ENCODE measurements at places on chromosomes 7 and 10.

- DNase-seq, result no peak
Observed at GRCh38 chr10:106571192-106571946, 593.1 kb downstream of the SORCS1 start.

DNA sequence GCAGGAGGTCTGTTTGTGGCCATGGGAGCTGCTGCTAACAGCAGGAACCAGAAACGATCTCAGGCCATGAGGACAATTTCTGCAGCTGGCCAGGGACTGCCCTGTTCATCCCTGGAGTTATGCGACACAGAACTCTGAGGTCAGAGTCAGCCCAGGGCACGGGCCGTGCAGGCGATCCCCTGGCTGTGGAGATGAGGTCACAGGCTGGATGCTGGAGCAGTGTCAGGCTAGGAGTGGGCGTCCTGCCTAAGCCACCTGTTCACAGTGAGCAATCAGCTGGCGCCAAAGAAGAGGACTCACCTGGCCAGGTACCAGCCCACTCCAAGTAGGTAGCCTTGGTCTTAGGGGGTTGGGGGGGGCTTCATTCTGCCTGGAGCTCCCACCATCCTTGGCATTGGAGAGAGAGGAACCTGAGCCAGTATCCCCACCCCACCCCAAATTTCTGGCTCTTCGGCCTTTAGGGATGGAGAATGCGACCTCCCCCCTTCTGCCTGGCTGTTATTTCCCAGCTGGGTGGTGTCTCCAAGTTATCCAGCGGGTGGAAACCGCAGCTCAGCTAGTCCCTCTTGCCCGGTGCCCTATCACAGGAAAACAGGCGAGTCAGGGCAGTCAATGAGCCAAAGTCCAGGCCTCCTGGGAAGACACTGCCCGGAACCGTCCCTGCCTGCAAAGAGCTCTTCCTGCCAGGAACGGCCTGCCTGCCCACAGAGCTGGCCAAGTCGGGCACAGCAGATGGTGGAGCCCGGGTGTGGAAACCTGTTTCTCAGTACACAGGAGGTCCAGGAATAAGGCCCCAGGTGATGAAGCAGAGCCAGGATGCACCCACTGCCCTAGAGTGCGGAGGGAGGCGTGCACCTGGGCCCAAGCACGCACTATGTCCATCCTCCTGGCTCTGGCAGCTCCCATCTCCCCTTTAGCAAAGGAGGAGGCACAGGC is 1.8 kb upstream of the TTYH3 start:
- DNase-seq, result no peak

GRCh38 chr10:99555371-99555770 is 22.6 kb downstream of the NKX2-3 start:
- no peak for DNase-seq

DNA sequence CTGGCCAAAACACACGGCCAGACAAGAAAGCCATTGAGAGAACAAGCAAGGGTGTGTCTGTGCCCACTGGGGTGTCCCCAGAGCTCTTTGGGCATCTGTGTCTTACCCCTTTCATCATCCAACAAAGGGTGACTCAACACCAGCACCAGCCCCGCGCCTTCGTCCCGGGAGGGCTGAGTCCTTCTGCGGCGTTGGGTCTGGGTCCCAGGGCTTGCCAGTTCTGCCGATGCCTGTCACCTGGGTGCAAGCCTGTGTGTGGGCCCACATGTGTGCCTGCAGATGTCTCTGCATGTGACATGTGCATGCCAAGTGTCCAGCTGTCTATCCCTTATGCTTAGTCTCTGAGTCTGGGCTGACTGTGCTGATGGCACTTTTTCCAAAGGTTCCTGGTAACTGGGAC is 24.4 kb upstream of the ELN start:
- no peak for DNase-seq

GRCh38 chr7:7351156-7351555 is 168.8 kb downstream of the C1GALT1 start:
- no peak for DNase-seq

DNA sequence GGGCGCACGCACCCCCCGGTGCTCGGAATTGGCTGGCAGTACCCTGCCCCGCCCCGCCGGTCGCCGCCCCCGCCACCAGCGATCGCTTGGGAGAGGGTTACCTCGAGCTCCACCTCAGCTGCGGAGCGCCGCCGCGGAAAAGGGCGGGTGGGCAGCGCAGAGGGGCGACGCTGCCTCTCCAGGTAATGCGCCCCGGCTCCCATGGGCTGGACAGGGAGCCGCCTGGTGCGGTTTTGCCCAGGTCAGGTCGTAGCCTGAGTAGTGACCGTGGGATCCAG is 1.3 kb downstream of the PFKFB3 start:
- no peak for DNase-seq

DNA sequence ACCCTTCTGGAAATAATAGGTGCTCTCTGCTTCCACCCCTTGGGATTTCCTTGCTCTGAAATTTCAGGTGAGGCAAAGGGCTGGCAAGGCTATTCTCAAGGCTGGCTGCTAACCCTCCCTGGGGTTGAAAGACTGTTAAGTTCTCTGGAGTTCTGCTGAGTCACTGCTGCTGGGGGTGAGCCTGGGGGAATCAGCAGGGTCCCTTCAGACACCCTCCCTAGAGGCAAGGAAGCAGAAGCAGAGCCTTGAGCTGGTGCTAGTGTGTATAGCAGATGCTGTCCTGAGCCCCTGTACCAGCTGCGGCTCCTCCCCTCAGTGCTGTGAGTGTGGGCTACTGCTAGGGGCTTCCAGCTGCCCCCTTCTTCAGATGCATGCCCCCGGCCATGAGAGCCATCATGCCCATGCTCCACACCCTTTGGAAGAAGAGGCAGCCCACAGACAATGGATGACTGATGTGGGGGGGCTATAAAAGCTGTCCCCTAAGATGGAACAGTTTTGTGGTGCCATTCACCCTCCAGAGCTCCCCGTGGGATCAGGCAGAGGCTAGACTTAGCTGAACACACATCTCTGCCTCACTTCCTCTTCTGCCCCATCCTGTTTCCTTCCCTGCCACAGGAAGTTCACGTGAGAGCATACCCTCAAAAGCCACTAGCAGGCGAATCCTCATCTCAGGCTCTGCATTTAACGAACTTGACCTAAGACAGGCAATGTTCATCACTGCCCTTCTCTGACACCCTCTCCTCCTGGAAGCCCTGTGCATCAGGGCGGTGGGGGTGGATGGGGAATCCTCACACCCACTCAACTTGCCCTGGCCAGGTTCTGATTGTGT is 91.8 kb downstream of the SH3PXD2A start:
- DNase-seq, result no peak

GRCh38 chr10:43048301-43049051 is 28.4 kb upstream of the RET start:
- DNase-seq, result no peak

GRCh38 chr7:108947526-108947925 is 377.9 kb downstream of the DNAJB9 start:
- no peak for DNase-seq

- no peak for DNase-seq
Observed at GRCh38 chr7:67595431-67596180, 599.0 kb downstream of the TYW1 start.

GRCh38 chr7:159070431-159071148 is 74.1 kb downstream of the VIPR2 start:
- DNase-seq, result no peak

DNA sequence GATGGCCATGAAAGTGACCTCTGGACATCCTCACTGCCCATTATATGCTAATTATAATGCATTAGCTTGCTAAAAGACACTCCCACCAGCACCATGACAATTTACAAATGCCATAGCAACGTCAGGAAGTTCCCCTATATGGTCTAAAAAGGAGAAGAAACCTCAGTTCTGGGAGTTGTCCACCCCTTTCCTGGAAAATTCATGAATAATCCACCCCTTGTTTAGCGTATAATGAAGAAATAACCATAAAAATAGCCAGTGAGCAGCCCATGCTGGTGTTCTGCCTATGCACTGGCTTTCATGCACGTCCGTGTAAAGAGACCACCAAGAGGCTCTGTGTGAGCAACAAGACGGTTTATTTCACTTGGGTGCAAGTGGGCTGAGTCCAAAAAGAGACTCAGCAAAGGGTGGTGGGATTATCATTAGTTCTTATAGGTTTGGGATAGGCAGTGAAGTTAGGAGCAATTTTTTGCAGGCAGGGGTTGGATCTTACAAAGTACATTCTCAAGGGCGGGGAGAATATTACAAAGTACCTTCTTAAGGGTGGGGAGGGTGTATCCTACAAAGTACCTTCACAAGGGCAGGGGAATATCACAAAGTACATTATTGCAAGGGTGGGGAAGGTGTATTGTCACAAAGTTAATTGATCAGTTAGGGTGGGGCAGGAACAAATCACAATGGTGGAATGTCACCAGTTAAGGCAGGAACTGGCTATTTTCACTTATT is 45.6 kb downstream of the LBX1 start:
- DNase-seq, result no peak

DNA sequence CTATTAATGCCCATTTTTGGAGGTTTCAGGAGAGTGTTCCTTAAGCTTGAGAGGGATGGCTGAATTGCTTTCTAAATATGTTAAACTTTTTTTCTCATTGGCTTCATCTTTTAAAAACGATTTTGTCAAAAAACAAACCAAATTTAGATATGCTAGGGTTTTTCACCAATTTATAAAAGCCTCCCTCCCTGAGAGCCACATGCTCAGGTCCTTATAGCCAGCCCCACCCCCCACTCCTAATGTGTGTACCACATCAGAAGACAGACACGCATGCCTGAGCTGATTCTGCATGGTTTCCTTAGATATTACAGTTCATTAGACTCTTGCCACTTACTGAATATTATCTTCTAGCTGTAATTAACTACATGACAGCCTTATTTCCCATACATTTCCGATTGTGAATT is 2.0 kb downstream of the CUL1 start:
- no peak for DNase-seq

GRCh38 chr10:86104156-86104555 is 262.4 kb downstream of the GRID1 start:
- no peak for DNase-seq

- DNase-seq, result no peak
Observed at GRCh38 chr7:47458486-47458885, 123.4 kb downstream of the TNS3 start.

GRCh38 chr10:3465406-3465891 is 292.9 kb upstream of the PITRM1 start:
- no peak for DNase-seq

GRCh38 chr7:155256761-155257481 is 40.8 kb upstream of the INSIG1 start:
- DNase-seq, result no peak

- DNase-seq, result no peak
Observed at GRCh38 chr7:19973581-19973980, 200.2 kb upstream of the TMEM196 start.

DNA sequence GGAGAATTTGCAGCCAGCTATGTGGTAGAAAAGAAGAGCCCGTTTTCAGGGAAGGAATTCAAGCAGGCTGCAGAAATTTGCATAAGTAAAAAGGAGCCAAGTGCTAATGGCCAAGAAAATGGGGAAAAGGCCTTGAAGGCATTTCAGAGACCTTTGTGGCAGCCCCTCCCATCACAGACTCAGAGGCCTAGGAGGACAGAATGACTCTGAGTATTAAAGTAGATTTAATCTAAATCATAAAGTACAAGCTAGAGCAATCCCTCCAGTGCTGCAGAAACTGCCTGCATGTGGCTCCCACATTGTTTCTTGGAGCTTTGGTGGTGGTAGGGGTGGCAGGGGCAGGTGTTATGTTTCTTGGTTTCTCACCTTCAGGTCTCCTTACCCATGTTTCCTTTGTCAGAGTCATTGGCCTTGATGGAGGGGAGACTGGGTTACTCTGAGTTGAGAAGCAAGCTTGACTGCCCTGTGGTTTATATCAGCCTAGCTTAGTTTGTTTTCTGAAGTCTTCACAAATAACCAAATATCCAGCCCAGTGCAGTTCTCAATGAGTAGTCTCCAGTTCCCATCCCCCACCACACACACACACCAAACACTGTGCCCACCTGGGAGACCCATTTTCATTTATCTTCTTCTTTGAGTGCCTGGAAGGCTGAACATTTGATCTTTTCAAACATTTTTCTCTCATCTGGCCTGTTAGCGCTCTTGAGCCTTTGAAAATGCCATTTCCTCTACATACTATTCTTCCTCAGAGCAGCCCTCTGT is 34.5 kb downstream of the ITPRIP start:
- DNase-seq, result no peak

GRCh38 chr10:57162231-57162630 is 801.2 kb upstream of the ZWINT start:
- DNase-seq, result no peak

- no peak for DNase-seq
Observed at GRCh38 chr7:105487579-105488571, 34.2 kb downstream of the PUS7 start.

GRCh38 chr7:22296265-22296566 is 60.7 kb downstream of the RAPGEF5 start:
- DNase-seq, result no peak

DNA sequence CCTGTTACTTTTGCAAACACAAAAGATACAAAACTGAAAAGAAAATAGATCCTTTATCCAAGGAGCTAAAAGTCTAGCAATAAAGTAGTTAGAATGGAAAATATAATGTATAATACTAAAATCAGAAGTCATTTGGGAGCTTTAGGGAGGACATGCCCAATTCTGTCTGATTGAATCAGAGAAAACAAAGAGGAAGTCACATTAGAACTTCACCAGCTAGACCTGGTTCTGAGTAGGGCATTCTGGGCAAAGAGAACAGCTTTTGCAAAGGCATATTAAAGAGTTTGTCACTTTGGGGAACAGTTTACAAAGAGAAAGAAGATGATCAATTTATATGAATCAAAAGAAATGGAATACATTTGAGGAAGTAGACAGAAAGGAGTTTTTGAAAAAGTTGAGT is 107.0 kb upstream of the PRSS1 start:
- DNase-seq, result no peak

GRCh38 chr7:158570449-158571170 is 17.0 kb downstream of the PTPRN2 start:
- no peak for DNase-seq

GRCh38 chr10:59006511-59007306 is 169.7 kb upstream of the PHYHIPL start:
- DNase-seq, result no peak

- DNase-seq, result no peak
Observed at GRCh38 chr7:66138994-66139752, 24.5 kb downstream of the CRCP start.

DNA sequence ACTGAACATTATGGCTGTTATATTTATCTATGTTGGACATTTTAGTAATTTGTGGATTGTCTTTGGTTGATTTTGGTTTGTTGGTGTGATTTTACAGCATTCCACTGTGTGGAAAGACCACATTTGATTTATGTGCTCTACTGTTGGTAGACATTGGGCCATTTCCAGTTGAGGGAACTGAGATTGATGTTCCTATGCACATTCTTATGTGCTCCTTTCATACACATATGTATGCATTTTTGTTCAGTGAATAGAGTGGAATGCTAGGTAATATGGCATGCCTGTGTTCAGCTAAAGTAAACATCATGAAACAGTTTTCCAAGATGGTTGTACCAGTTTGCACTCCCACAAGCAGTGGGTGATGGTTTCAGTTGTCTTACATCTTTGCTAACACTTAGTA is 15.1 kb downstream of the CACNB2 start:
- no peak for DNase-seq

- no peak for DNase-seq
Observed at GRCh38 chr10:51257511-51258248, 183.4 kb downstream of the PRKG1 start.
